Stimulated activated CD8-positive, alpha-beta memory T cell treated with anti-CD3 and anti-CD28 coated beads, Interleukin-15, amount 100 ng/mL, for 4 hours (primary cell): ENCODE measurements at places on chromosomes 5 and 9.
A peak's percentile ranks its signal among the peaks of the same experiment; 100 is the strongest.

- DNase-seq, result no peak
These were observed 291.1 kb downstream of the CCDC171 start for GRCh38 chr9:15843931-15844330.

GRCh38 chr5:14011089-14012020 is 66.9 kb upstream of the DNAH5 start:
- DNase-seq, result peak; percentile 1

DNA sequence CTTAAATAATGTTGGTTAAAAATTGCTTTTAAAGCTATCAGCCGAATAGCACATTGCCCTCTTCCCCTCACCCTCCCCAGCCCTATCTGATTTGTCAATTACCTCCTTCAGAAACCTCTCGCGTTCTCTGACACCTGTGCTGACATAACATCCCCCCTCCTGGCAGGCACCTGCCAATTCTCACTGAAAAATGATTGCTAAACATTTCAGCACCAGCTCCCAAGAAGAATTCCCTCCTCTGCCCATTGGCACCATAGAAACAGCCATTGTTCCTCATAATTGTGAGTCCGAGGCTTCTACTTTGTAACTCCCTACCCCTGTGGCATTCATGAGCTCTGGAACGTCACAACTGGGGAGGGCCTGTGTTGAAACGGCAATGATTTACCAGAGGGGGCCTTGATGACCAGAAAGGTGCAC is 20.2 kb downstream of the CDH6 start:
- no peak for DNase-seq

GRCh38 chr5:136057401-136058038 is 28.7 kb downstream of the TGFBI start:
- no peak for DNase-seq

- DNase-seq, result no peak
These were observed 172.4 kb downstream of the DENND1A start for GRCh38 chr9:123757547-123757946.

DNA sequence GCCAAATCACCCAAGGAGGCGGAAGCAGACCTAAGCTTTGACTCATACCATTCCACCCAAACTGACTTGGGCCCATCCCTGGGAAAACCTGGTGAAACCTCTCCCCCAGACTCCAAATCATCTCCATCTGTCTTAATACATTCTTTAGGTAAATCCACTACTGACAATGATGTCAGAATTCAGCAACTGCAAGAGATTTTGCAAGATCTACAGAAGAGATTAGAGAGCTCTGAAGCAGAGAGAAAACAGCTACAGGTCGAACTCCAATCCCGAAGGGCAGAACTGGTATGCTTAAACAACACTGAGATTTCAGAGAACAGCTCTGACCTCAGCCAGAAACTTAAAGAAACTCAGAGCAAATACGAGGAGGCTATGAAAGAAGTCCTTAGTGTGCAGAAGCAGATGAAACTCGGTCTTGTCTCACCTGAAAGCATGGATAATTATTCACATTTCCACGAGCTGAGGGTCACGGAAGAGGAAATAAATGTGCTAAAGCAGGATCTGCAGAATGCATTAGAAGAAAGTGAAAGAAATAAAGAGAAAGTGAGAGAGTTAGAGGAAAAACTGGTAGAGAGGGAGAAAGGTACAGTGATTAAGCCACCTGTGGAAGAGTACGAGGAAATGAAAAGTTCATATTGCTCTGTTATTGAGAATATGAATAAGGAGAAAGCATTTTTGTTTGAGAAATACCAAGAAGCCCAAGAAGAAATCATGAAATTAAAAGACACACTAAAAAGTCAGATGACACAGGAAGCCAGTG is 15.8 kb upstream of the TTC23L start:
- DNase-seq, result no peak

DNA sequence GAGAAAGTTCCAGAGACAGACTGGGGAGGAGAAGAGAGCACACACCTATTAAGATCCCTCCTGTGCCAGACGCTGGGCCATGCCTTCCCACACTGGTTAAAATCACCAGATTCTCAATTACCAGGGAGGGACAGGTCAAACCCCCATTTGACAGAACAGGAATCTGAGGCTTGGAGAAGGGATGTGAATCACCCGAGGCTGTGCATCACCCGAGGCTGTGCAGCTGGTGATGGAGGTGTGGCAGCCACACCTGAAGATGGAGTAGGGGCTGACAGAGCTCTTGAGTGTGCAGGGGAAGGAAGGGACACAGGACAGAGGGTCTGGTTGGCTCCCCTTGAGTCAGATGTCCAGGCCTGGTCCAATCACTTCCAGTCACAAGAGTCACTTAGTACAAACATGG is 70.6 kb downstream of the LMX1B start:
- DNase-seq, result no peak

GRCh38 chr9:93664549-93665120 is 88.3 kb downstream of the PHF2 start:
- DNase-seq, result no peak

- DNase-seq, result no peak
These were observed 267.9 kb downstream of the ENC1 start for GRCh38 chr5:74372502-74373064.

- no peak for DNase-seq
These were observed 39.5 kb downstream of the DDX4 start for GRCh38 chr5:55777332-55777731.

DNA sequence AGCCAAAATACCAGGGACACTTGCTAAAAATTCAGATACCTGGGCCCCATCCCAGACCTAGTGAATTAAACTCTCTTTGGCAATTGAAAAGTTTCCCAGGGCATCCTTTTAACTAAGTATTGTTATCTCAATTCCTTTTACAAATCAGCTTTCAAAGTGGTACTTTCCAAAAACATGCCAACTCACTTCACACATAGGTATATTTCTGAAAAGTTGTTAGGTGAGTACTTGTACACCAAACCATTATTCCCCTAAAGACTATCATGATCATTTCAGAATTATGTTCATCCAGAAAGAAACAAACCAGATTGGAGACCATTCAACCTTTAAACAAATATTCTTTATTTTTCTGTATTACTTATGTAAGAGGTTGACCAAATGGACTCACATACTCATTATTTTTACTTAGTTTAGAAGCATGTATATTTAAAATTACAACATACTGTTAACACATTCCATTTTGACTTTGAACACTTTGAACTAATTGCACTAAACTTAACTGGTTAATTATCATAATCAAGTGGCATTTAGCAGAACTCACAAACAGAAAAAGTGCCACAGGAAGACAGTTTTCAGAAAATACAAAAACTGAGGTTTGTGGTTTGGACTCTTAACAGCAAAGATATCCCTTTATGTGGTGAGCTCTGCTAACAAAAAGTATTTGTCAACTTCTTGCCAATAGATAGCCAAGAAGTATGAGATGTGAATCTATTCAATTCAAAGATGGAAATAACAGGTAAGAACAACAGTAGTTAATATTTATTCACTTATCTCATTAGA is 40.7 kb downstream of the KIAA0825 start:
- no peak for DNase-seq

DNA sequence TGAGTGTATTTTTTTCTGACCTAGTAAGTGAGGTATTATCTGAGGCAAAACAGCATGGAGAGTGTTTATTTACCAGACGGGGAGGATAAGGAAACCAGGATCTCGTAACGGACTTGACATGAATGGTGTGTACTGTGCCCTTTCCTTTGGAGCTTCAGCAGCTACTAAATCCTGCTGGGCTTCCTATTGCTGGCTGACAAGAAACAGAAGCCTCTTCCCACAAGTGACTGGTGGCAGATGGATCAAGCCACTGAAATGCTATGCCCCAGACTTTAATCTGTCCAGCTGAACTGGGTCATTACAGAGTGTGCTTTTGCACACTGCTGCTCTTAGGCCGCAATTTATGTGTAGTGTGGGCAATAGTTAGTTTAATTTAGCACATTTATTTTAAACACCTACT is 162.7 kb upstream of the MRPS30 start:
- DNase-seq, result no peak

DNA sequence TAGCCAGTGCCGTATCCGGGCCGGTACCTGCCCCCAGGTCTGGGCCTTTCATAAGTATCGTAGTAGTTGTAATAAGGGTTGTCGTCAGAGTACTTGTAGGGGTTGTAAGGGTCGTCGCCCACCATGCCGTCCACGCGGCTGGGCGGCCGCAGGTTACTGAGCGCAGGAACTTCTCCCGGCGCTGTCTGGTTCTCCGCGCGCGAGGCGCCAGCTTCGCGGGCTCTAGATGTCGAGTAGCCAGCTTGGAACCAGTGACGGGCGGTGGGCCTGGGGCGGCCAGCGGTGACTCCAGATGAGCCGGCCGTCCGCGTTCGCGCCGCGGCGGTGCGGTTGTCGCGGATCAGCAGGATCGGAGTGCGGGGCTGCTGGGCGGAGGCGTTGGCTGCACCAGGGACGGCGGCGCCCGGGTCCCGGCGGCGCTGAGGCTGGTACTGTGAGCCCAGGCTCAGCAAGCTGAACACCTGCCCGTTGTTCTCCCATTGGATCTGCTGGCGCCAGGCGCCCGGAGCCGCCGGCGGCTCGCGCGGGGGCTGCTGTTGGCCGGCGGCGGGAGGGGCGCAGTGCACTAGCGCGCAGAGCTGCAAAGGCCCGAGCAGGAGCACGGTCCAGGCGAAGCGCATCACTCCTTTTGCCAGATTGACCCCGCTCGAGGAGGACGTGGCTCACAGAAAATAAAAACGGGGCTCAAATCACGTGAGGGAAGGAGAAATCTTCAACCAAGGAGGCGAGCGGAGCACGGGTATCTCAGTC is 518 bp downstream of the LOX start:
- no peak for DNase-seq

- no peak for DNase-seq
These were observed 40.3 kb downstream of the CCDC125 start for GRCh38 chr5:69292306-69292705.

- no peak for DNase-seq
These were observed 782 bp upstream of the CDC20B start for GRCh38 chr5:55173687-55174230.

- DNase-seq, result no peak
These were observed 23.2 kb downstream of the FGD3 start for GRCh38 chr9:92970467-92970923.

DNA sequence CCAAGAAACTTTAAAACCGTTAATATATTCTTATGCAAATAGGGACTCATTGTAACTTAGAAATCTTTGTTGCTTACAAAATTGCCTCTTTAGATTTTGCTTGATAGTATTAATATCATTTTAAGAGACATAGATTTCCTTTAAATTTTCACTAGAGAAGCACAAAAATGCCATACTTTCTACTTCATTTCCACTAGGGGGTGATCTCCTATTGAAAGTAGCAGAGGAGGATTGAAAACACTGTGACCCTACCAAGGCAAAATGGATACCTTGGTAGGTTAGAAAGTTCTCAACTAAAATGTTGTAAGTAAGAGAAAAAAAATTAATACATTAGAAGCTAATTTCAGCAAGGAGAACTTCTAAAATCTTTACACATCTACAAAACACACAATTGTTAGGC is 204.9 kb downstream of the CHSY3 start:
- no peak for DNase-seq

DNA sequence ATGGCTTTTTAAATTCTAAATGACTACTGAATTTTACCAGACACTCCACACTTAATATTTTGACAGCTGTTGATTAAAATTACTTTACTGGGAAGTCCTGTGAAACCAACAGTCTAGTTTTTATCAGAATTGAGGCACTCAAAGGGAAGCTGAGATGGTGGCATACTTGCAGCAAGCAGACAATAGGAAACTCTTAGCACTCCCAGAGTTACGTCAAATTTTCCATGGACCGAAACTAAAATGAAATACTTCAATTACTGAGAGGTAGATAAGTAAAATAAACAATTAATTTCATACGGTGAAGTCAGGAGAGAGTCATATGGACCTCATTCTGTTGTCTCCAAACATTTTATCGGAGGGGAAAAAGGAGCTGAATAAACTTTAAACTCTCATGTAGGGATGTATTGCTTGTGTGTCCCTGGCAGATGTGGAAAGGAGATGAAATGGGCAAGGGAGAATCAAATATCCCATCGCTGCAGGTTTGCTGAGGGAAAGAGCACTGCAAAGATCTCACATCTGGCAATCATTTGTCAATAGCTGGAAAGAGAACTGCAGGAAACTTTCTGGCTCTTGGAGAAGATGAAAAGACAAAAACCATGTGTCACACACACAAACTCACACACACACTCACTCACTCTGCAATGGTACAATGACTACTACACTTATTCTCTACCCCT is 189.4 kb downstream of the BNC2 start:
- DNase-seq, result no peak

- DNase-seq, result no peak
These were observed 25.6 kb downstream of the TMEFF1 start for GRCh38 chr9:100498592-100498991.

- DNase-seq, result no peak
These were observed 811.0 kb upstream of the GRAMD2B start for GRCh38 chr5:125612181-125612721.

DNA sequence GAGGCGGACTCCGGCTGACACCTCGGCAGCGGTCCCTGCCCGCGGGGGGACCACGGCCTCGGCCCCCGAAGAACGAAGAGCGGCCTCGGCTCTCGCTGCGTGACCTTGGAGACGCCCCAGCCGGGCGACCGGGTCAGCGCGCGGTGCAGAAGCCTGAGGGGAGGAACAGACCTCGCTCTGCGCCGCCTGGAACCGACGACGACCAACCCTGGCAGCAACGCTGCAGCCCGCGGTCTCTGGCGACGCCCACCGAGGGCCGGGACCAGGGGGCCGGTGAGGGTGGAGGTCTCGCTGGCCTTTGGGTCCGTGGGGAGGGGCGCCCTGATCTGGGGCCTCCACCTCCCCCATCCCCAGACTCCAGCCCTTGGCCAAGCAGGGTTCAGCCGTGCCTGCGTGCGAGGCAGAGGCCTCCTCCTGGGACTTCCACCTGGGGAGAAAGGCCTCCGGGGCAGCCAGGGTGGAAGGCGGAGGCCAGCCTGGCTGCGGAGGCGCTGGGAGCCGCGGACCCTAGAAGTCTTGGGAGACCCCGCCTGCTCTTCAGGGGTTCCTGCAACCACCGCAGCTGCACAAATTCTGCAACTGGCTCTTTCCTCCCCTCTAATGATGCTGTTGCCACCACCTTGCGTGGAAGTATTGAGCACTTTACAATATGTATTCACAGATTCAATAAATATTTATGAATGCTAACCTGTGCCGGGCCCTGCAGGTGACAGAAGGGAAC is 44.3 kb upstream of the SLC12A7 start:
- DNase-seq, result no peak

- DNase-seq, result no peak
These were observed 58.2 kb downstream of the CCNH start for GRCh38 chr5:87354496-87354895.

DNA sequence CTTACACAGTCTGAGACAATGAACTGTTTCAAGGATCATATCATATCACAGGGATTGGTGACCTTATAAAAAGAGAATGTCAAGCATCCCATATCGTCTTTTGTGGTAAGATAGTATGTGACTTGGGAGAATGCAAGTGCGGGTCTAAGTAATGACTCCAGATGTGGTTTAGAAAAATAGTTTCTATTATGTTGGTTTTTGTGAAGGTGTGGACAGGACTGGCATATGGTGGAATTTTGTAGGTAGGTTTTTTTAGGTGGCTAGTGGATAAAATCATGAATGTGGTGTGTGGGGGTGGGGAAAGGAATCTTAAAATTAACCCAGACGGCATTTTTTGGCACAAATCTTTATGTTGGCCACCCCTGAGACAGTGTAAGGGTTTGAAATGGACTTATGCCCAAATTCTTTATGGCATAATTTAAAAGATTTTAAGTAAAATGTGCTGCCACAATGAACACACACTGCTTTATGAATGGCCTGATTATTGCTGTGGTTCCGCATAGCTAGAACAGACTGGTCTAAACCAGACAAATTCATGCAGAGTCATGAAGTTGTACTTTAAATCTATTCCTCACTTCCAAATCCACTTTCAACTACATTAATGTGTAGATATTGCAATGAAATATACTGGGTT is 204.8 kb upstream of the HAPLN1 start:
- no peak for DNase-seq
